ENCODE measurements at places on chromosomes 11 and 22. TPM values are rescaled to one million over a fixed set of nuclear protein-coding genes. Genes with fewer than 3 reads are reported as not detected.

The TSGA10IP gene
- total RNA-seq: not detected

The TRIM51 gene
- total RNA-seq: not detected

The FKBP2 gene
- total RNA-seq: 41.6 TPM

The BET1L gene
- 20.0 TPM for total RNA-seq

The TPST2 gene
- total RNA-seq: 30.1 TPM

The OR4D5 gene
- not detected for total RNA-seq

The BLID gene
- total RNA-seq: 0.35 TPM

The TMPRSS13 gene
- not detected for total RNA-seq

The MAJIN gene
- total RNA-seq: not detected

The OR10D3 gene
- not detected for total RNA-seq

The MAPK8IP2 gene
- total RNA-seq: 0.62 TPM

The MYBPC3 gene
- total RNA-seq: 2,568 TPM

The RBMXL2 gene
- not detected for total RNA-seq

The USH1C gene
- 0.78 TPM for total RNA-seq

The SLC25A18 gene
- 2.5 TPM for total RNA-seq

The FAM180B gene
- total RNA-seq: not detected

The RASGRP2 gene
- total RNA-seq: 38.4 TPM

The C1QTNF5 gene
- 15.1 TPM for total RNA-seq

The OR52B4 gene
- total RNA-seq: not detected

The DDX25 gene
- total RNA-seq: not detected

The FOSL1 gene
- total RNA-seq: 0.70 TPM

The LRP5 gene
- total RNA-seq: 49.8 TPM

Measured in Right ventricle myocardium superior (tissue), 1 donor.